Mesothelial cell of epicardium (in vitro differentiated cells): ENCODE measurements at places on chromosomes 1 and 21. TPM values are rescaled to one million over a fixed set of nuclear protein-coding genes. Genes with fewer than 3 reads are reported as not detected.

The RWDD3 gene
- 23.1 to 25.3 TPM (median 24.7 TPM) in 3 replicates for total RNA-seq

The LDLRAD1 gene
- not detected in 3 replicates for total RNA-seq

The PLPPR4 gene
- 0.13 to 0.16 TPM (median 0.14 TPM) in 3 replicates for total RNA-seq

The VAV3 gene
- total RNA-seq = 2.1 to 3.2 TPM (median 2.4 TPM) in 3 replicates

The ATP6V1G3 gene
- total RNA-seq = not detected in 3 replicates

The RGS7 gene
- 1.6 to 2.4 TPM (median 1.9 TPM) in 3 replicates for total RNA-seq

The SH2D1B gene
- total RNA-seq = not detected in 3 replicates

The SSX2IP gene
- 18.2 to 21.3 TPM (median 20.5 TPM) in 3 replicates for total RNA-seq

The CLDN17 gene
- not detected in 3 replicates for total RNA-seq

The MROH9 gene
- not detected in 3 replicates for total RNA-seq
